ENCODE measurements at places on chromosomes 4 and X. TPM values are rescaled to one million over a fixed set of nuclear protein-coding genes. Genes with fewer than 3 reads are reported as not detected.

ACSL1 gene
- total RNA-seq, result 445 TPM

GAB1 gene
- total RNA-seq, result 77.4 TPM

TBX22 gene
- total RNA-seq, result 0.38 TPM

ADGRA3 gene
- total RNA-seq, result 32.5 TPM

CACNA1F gene
- not detected for total RNA-seq

CXCL10 gene
- total RNA-seq, result not detected

DUSP9 gene
- 0.19 TPM for total RNA-seq

TMEM164 gene
- total RNA-seq, result 53.6 TPM

DUX4 gene
- total RNA-seq, result not detected

RPS6KA3 gene
- 34.8 TPM for total RNA-seq

TLR6 gene
- total RNA-seq, result 1.5 TPM

AMTN gene
- not detected for total RNA-seq

NXF2B gene
- total RNA-seq, result not detected

MAGEA12 gene
- not detected for total RNA-seq

HGFAC gene
- total RNA-seq, result 1.5 TPM

TCEAL6 gene
- total RNA-seq, result not detected

BBS12 gene
- total RNA-seq, result 6.8 TPM

MSN gene
- 131 TPM for total RNA-seq

ATG4A gene
- total RNA-seq, result 18.0 TPM

OCIAD2 gene
- 18.5 TPM for total RNA-seq

GCNA gene
- total RNA-seq, result 1.7 TPM

H2BW2 gene
- not detected for total RNA-seq

PDGFRA gene
- 38.5 TPM for total RNA-seq

FGF2 gene
- total RNA-seq, result 5.5 TPM

NRK gene
- total RNA-seq, result 2.1 TPM

KIT gene
- total RNA-seq, result 1.5 TPM

BST1 gene
- total RNA-seq, result 3.8 TPM

TXK gene
- total RNA-seq, result 1.0 TPM

LPAR4 gene
- total RNA-seq, result 0.22 TPM

TMPRSS11B gene
- not detected for total RNA-seq

NIPAL1 gene
- total RNA-seq, result 0.70 TPM

SMIM43 gene
- total RNA-seq, result not detected

GPRASP1 gene
- total RNA-seq, result 4.1 TPM

GYPE gene
- total RNA-seq, result 0.24 TPM
